Fibroblast of skin of back (primary cell): ENCODE measurements at places on chromosomes 6 and 20.
A peak's percentile ranks its signal among the peaks of the same experiment; 100 is the strongest.

DNA sequence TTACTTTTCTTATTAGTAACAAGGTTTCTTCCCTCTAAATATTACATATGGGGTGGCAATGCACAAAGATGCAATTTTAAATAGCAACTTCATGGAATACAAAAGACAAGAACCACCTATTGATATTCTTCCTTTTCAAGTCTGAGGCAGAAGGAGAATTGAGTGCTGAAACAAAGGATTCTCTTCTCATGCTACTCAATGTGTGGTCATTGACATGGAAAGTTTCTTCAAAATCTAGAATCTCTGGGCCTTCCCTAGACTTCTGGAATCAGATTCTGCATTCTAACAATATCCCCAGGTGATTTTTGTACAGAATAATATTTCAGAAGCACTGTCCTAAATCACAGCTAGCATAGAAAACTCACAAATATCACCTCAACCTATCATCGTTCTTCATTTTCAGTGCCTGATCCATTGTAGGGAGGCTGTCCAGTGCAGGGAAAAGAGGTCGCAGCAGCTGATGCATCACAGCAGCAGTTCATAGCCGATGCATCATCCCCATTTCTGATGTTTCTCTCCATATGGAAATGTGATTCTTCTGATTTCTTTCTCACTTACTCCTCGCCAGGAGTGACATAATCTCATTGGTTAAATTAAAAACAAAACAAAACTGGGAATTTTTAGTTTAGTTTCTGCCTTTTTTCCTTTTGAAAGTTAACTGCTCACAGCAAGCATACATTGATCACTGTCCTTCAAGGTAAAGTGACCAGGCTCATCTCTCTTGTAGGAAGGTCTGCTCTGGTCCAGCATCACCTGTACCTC lies 139.5 kb upstream of the FAM83B start:
- DNase-seq: no peak

GRCh38 chr6:168699631-168700295 lies 258.8 kb downstream of the SMOC2 start:
- no peak for DNase-seq

DNA sequence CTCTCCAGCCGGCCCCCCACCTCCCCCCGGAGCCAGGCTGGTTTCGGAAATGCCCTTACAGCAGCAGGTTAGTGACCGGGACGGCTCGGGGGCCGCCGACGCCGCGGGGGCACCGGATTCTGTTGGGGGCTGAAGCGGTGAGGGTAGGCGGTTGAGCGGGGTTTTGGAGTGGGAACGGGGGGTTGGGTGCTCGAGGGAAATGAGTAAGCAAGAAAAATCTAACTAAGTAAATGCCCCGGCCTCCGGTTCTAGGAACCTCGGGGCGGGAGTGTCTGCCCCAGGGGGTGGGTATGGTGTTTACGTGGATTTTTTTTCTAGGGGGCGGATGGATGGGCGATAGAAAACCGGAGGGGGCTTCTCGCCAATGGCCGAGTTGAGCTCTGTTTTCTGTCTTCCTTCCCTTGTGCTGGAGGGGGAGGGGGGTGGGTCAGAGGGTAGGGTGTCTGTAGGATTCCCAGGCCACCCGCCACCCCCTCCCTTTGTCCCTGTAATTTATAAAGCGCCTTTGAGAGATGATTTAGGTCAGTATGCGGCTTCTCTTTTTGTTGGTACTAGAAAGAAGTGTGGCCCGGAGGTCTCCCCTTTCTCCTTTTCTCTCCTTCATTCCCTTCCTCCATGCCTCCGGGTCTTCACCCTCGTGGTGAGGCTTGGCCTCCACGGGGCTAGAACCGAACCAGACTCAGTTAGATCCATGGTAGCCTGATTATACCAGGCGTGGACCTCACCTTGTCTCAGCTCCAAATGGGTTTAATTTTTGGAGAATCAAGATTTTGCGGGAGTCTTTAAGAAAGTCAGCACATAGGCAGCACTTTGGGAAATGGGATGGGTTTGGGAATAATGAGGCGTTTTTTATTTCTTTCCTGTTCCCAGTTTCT lies 2.3 kb downstream of the E2F3 start:
- peak; percentile 81 for DNase-seq

GRCh38 chr6:130027948-130028347 lies 9.6 kb downstream of the L3MBTL3 start:
- DNase-seq: no peak

DNA sequence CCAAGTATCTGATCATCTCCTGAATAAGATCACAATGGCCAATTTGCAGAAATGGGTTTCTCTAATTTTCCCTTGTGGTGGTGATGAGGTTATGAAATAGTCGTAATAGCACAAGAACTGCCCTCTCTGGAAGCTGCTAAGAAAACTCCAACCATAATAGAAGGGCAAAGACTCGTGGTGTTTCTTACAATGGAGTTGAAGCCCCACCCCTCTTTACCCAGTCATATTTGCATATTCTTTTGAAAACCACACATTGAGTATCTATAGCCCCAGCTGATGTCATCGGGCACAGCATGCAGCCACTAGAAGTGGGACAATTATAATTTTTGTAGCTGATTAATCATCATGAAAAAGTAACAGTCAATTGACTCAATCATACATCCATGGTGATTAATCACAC lies 452.1 kb upstream of the POU3F2 start:
- DNase-seq: no peak

GRCh38 chr6:135280375-135281136 lies 99.4 kb downstream of the MYB start:
- peak; percentile 44 for DNase-seq

GRCh38 chr6:108968325-108969316 lies 120.4 kb downstream of the ARMC2 start:
- no peak for DNase-seq

GRCh38 chr6:106608080-106608668 lies 21.1 kb downstream of the RTN4IP1 start:
- peak; percentile 52 for DNase-seq

DNA sequence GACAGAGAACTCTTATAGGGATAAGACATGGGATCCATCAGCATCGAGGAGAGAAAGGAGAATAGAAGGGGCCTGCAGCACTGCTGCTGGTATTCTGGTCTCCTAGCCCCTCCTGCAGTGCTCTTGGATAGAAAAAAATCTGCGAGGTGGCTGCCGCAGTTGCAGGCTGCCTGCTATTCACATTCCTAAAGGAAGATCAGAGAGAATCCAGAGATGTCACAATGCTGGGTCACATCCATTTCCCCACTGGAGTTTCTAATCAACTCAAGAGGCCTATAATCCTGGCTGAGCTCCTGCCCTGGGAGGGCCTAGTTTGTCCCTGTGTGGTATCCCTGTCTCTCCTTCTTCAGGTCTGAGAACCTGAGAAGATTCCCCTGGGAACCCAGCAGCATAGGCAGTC lies 357.8 kb downstream of the MAFB start:
- no peak for DNase-seq

GRCh38 chr6:87350516-87350915 lies 5.9 kb downstream of the C6orf163 start:
- DNase-seq: peak; percentile 30

- DNase-seq: no peak
Measured at GRCh38 chr20:35604449-35604747, 11.2 kb upstream of the SPAG4 start.

- no peak for DNase-seq
Measured at GRCh38 chr6:163721435-163721834, 306.9 kb downstream of the QKI start.

- DNase-seq: peak; percentile 62
Measured at GRCh38 chr6:28597217-28597835, 71.6 kb downstream of the GPX5 start.

DNA sequence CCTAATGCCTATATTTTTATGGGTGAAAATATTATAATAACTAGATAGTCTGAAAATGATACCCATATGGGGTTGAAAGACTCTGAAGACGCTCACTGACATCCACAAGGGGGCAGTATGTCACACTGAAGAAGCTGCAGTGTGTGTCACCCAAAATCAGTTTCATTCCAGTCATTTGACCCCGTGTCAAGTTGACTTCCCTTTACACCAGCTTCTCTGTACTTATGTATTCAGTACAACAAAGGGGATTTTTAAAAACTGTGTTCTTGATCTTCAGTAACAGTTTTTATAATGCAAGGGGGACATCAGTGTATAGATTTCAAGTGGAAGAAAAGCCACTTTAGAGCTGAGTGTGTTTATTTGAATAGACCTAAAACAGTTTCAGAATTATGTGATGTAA lies 19.3 kb downstream of the FAXC start:
- peak; percentile 74 for DNase-seq

GRCh38 chr6:148261470-148261869 lies 81.2 kb upstream of the SASH1 start:
- DNase-seq: no peak

DNA sequence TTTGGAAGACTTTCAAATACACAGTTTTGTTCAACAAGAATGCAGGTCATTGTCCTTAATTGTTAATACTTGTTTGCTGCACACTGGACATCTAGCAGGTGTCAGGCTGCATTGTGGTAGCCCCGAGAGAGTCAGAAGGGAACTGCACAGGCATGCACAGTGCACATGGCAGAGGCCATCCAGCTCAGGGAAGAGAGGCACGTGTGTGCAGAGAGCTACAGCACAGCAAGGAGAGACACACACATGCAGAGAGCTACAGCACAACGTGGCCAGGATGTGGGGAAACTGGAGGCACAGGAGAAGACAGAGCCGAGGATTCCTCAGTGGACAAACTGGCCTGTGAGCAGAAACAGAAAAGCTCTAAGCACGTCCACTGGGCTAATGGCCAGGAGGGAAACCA lies 272.0 kb downstream of the SMOC2 start:
- no peak for DNase-seq

DNA sequence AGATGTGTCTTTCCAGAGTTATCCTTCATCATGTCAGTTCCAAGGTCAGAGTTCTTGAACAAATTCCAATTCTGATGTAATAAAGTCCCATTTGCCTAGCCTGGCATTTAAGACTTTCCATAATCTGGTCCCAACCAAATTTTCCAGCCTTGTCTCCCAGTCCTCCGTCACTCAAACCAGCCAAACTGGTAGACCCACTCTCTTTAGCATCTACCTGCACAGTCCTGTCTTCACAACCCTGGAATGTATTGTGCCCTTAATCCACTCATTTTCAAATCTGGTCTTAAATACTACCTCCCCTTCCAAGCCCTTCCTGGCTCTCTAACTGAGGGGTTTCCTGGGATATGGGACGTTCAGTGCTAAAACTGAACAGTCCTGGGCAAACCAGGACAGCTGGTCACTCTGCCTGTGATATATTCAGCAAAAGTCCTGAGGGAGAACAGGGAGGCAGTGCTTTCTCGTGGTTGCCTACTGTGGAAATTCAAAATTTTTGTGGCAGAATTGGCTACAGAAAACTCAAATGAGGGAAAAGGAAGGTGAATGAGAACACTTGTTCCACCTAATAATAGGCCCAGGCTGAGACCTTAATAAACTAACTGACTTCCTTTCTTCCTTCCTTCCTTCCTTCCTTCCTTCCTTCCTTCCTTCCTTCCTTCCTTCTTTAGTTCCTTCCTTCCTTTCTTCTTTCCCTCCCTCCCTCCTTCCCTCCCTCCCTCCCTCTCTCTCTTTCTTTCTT lies 10.8 kb upstream of the AKAP7 start:
- no peak for DNase-seq

- no peak for DNase-seq
Measured at GRCh38 chr6:83292900-83293843, 100.0 kb downstream of the RWDD2A start.
